HS-5 (cell line): ENCODE measurements at places on chromosomes 6 and 20.
A peak's percentile ranks its signal among the peaks of the same experiment; 100 is the strongest.

DNA sequence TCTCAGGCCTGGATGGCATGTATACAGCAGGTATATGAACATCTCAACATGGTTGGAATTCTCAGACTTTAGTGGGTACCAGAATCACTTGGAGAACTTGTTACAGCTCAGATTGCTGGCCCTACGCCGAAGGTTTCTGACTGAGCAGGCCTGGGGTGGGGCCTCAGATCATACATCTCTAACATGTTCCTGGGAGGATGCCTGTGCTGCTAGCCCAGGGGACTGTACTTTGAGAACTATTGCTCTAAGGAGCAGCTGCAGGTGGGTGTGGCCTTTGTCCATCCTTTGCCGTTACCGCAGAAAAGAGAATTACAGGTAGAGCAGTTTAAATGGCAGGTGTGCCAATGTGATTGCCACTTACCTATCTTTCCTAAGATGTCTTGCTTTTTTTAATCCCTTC, 310.5 kb upstream of the JAG1 start:
- no peak for DNase-seq

DNA sequence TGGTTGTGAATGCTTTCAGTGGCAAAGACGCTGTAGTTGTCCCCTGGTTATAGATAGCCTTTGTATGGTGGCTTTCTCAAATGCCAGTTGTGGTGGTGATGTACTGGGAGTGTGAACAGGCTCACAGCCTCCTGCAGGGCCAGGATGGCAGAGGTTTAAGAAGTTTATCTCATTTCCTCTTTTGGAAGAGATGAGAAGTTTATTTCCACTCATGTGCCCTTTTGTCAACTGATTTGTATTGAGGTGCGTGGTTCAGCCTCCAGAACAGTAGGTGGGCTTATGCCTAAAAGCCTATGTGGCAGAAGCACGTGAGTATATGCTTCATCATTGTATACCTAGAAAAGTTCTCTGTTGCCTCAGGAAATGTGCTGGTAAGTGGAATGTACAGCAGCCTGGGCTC, 13.7 kb upstream of the ZFP57 start:
- no peak for DNase-seq

GRCh38 chr6:73521351-73521985, 636 bp upstream of the EEF1A1 start:
- DNase-seq, result no peak

DNA sequence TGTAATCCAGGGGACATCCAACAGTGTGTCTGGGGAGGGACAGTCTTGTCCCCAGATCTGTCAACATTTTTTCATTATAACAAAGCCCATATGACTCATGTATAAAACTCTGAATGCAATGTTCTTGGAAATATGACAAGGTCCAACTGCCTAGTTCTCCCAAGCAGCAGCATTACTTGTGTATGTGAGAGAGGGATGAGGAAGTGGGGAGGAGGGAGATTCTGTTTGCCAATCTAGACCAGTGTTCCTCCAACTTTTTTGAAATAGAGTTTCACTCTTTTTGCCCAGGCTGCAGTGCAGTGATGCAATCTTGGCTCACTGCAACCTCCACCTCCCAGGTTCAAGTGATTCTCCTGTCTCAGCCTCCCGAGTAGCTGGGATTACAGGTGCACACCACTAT, 394.8 kb downstream of the DHX35 start:
- DNase-seq, result no peak

DNA sequence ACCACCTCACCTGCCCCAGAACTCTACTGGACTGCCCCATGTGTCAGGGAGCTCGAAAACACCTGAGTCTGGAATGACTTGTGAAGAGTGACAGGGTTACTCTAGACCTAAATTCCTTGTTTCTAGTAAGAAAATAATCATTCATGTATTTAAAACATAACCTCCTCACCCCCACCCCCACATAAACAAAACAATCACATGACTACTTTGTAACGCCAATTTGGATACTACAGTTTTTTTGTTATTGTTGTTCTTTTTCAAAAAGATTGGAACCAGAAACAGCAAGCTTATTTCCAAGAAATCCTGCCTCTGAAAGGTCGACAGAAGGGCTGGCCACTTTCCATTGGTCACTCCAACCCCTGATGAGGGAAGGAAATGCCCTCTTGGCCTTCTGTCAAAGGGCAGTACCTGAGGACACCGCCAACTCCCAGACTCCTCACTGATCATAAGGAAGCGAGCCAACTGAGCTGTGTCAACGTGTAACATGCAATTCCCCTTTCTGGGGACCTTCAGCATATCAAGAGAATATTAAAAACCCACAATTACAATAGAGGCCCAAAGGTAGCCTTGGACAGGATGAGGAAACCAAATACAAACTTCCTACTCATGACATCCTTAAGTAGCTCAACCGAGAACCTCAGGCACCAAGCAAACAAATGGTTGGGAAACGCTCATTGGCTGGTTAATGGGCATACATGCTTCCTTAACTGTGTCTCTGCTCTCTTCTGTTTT, 2.6 kb downstream of the MCUR1 start:
- DNase-seq, result no peak

GRCh38 chr6:5679270-5679669, 327.5 kb downstream of the NRN1 start:
- no peak for DNase-seq

DNA sequence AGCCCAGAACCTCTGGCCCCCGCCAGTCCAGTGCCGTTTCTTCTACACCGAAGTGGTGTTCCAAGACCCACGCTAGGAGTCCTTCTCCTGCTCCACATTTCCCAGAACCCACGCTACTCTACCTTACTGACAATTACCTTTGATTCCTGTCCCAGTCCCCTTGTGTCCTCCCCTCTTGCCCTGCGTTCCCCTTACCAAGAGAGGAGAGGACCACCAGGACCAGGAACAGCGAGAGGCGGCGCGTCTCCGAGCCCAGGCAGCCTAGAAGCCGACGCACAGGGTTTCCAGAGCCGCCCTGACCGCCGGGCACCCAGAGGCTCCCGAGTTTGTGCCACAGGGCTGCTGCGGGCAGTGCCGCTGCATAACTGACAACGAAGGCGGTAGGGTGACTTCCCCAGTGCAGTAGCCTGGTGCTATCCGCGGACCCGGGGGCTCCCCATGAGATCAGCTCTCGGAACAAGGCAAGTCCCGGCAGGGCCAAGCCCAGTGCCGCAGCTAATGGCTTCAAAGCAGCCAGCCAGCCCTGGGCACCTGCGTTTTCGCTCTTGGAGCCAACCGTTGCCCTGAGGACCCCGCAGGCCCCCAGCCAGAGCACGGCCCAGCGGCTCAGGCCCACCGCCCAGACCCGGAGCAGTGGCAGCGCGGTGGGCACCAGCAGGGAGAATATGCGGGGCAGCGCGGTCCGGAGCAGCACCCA, 512 bp downstream of the TAP1 start:
- no peak for DNase-seq

DNA sequence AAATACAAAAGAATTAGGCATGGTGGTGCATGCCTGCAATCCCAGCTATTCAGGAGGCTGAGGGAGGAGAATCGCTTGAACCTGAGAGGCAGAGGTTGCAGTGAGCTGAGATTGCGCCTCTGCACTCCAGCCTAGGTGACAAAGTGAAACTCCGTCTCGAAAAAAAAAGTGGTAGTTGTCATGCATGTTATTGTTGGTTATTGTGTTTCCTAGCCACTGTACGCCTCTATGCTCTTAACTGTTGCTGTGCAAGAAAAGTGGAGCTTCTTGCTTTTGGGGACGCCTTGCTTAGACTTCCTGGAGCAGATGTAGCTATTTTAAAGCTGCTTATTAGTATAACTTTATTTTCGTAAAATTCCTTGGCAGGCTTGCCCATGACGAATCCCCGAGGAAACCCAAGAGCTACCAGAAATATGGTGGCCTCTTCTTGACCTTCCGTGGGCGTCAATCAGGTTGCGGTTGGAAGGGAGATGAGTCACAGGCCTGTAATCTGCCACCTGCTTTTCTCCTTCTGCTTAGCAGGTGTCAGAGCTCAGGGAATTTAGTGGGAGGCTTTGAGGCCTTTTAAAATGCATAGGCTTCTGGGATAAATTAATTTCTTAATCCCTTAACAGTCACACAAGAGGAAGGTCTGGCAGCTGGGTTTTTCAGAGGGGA, 17.3 kb downstream of the GABRR2 start:
- DNase-seq, result peak; percentile 96

DNA sequence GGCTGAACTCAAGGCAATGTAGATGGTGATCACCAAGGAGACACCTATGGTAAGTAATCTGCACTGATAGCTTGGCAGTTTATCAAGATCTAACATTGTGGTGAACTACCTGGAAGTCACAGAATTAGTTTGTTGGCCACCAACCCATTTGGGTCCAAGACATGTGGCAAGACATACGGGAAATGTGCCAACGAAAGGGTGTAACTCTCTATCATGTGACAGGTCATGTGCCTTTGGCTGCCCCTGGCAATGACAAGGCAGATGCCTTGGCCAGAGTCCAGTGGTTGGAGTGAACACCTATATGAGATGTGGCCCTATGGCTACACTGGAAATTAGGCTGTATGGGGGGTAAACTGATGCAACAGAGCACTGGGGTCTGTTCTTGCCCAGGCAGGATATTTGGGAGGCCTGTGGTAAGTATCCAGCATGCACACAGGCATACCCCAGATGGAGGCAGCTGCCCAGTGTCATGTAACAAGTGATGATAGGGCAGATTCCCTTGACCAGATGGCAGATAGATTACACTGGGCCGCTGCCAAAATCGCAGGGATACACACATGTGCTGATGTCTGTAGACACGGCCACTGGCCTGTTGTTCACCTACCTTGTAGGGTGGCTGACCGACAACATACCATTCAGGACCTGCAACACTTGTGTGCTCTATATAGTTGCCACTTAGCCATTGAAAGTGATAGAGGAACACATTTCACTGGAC, 35.5 kb upstream of the HSF2 start:
- DNase-seq, result no peak

- no peak for DNase-seq
These were observed 78.5 kb downstream of the NFATC2 start for GRCh38 chr20:51463998-51464397.

DNA sequence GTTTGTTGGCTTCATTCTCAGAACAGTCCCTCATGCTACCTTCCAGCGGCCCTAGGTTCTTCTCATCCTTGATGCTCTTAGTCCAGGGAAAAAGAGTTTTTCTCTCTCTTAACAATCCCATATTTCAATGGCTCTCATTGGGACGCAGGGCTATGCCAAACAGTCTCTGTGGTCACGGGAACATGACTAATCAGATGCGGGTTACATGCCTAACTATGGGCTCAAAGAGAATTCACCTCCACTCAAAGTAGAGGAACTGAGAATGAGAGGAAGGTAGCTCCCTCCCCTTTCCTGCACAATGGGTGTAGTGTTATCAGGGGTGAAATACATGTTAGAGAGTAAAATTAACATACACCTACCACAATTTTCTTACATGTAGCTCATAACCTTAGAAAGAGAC, 18.1 kb upstream of the ATRN start:
- DNase-seq, result no peak

- DNase-seq, result no peak
These were observed 80.9 kb downstream of the PERP start for GRCh38 chr6:138026342-138026741.

DNA sequence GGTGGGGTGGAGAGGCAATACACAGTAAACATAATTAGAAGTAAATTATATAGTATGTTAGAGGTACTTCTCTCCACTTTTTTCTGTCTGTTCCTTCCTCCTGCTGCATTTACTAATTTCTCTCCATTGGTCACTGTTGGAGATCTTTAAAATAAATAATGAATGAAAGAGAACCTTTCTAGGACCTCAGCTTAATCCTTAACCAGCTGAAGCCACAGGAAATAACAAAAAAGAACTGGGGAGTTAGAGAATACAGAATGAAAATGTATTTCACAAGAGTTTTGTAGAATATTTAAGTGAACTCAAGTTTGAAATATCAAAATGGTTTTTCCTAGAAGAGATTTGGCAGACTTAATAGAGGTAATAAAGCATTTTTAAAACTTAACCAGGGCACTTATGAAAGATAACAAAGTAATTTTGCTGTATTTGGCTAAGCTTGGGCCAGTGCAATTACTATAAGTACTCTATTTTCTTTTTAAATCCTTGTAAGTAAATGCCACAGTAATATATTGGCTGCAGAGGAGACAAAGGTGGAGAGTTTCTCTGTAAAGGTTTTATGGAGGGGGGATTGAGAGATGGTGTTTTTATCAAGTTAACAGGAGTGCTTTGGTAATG, 405.0 kb downstream of the CDKAL1 start:
- DNase-seq, result no peak

DNA sequence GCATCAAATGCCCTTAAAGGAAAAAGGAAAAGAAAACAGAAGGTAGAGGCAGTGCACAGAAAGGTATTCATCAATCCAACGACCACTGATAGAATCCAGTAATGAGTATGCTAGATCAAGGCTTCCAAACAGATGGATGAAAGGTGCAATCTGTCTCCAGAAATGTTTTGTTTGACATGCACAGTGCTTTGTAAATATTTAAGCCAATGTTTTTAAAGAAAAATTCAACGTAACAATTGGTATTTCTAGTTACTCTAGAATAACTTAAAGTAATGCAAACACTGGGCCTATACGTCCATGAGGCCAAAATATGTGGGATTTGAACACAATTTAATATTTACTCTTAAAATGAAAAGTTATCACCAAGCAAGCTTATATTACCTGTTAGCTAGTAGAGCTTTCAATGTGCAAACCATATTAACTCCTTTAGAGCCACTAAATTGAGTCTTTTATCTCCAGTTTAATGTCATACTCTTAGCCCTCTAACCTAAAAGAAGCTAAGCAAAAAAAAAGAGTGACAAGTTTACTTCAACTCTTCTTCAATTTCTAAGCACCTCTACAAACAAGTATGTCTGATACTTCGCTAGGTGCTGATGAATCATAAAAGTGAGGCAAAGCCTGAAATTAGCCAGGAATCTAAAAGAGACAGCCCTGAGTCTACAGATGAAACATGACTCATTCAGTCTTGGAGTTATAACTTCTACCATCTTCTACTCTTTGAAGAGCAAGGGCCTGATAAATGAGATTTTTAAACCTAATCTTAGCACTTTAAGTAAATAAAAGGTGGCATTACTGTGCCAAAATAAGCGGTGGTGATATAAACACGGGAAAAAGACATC, 169.8 kb downstream of the PTPRK start:
- DNase-seq, result no peak

GRCh38 chr6:23647045-23647444, 479.0 kb upstream of the NRSN1 start:
- DNase-seq, result no peak

GRCh38 chr6:166930354-166930891, 25.9 kb downstream of the RNASET2 start:
- no peak for DNase-seq

DNA sequence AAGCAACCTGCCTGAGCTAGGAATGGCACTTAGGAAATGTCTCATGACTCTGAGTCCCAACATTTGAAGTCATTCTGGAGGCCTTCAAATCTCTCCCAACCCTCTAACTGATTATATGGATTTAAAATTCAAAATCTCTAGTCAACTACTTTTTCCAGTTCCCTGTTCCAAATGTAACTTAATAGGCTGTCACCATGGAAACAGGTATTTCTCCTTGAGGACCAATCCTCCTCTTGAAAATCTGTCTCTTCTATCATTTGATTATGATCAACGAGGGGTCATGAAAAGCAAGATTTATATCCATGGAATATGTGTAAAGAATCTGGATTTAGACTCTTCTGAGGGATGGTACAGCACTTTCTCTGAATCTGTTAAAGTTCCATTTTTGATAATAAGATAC, 127.3 kb upstream of the DTNBP1 start:
- no peak for DNase-seq
